ENCODE measurements at places on chromosomes 3 and 15.

DNA sequence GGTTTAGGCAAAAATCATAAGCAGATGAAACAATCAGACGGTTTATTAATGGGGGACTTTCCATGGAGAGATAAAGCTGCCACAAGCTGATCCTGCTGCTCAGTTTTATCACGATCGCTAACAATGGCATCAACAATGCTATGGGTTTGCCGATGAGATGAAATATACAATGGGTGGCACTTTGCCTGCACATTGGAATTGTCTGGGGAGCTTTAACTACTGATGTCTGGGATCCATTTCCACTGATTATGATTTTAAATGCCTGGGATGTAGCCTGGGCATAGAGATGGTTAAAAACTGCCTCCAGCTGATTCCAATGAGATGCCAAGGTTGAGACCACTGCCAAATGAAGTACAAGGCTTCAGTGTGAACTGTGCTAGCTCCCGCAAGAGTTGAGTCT, 30.8 kb downstream of the CRYGS start:
- DNase-seq: no peak

- DNase-seq: no peak
These were observed 139.4 kb downstream of the BBX start for GRCh38 chr3:107662124-107662507.

GRCh38 chr3:94070341-94070911, 7.6 kb downstream of the NSUN3 start:
- DNase-seq: no peak

- no peak for DNase-seq
These were observed 17.3 kb upstream of the C3orf62 start for GRCh38 chr3:49294343-49294742.

GRCh38 chr3:70360979-70361760, 48.7 kb upstream of the MDFIC2 start:
- DNase-seq: no peak
